Airway epithelial cell (primary cell): ENCODE measurements at places on chromosomes 7 and 10. TPM values are rescaled to one million over a fixed set of nuclear protein-coding genes. Genes with fewer than 3 reads are reported as not detected.

The PRF1 gene
- total RNA-seq = not detected in 2 replicates

The IGFBP1 gene
- total RNA-seq = not detected in 2 replicates

The POU6F2 gene
- total RNA-seq = not detected in 2 replicates

The PTPRZ1 gene
- total RNA-seq = 14.7 and 22.5 TPM in 2 replicates

The C10orf67 gene
- total RNA-seq = 0.28 TPM in 2 replicates

The ANKRD26 gene
- 2.2 and 3.0 TPM in 2 replicates for total RNA-seq

The CFAP43 gene
- 0.09 and 0.21 TPM in 2 replicates for total RNA-seq

The OR6B1 gene
- total RNA-seq = not detected in 2 replicates

The SORCS3 gene
- total RNA-seq = not detected in 2 replicates

The NPY4R gene
- total RNA-seq = 0.07 TPM in 1 of 2 replicates, not detected in the other

The OGDHL gene
- total RNA-seq = 0.14 and 0.28 TPM in 2 replicates
